Transverse colon (tissue), 4 donors: ENCODE measurements at places on chromosomes 7 and 10. TPM values are rescaled to one million over a fixed set of nuclear protein-coding genes. Genes with fewer than 3 reads are reported as not detected.

- no peak for DNase-seq
Observed at GRCh38 chr10:52672880-52673279, 99.7 kb downstream of the MBL2 start.

DNA sequence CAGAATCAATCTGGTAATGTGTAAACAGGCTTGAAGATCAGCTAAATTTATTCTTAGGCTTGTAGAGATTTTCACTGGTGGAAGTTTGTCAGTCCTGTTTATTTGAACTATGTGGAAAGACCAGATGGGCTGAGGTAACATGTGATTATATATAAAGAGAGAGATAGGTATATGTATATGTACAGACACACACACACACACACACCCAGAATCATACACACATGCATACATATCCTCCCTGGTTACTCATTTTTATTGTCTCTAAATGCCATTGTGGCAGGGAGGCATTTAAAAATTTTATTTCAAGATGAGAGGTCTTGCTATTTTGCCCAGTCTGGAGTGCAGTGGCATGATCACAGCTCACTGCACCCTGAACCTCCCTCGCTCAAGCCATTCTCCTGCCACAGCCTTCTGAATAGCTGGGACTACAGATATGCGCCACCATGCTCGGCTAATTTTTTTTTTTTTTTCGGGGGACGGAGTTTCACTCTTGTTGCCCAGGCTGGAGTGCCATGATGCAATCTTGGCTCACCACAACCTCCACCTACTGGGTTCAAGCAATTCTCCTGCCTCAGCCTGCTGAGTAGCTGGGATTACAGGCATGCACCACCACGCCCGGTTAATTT is 78.1 kb upstream of the CYTH3 start:
- DNase-seq = no peak

DNA sequence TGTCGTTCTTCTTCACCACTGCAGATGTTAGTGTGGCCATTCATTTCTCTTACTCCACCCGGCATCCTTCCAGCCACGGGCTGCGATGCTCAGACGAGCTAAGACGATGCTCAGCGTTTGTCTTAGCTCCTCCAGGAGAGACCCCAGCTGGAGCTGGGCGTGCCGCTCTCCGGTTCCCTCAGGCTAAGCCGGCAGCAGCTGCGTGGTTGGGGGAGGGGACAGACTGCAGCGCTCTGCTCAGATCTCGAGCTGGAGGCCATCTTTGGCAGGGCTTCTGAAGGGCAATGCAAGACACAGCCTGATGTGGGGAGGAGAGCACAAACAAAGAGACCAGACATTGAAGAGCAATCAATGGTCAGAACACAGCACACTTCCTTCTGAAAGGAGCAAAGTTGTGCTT is 4.8 kb downstream of the INA start:
- no peak for DNase-seq

SPDYE9 gene
- total RNA-seq = not detected
